NCI-H1694 (cell line): ENCODE measurements at places on chromosomes 7 and 10.

GRCh38 chr7:124938128-124938527 lies 8.5 kb upstream of the POT1 start:
- no peak for DNase-seq

DNA sequence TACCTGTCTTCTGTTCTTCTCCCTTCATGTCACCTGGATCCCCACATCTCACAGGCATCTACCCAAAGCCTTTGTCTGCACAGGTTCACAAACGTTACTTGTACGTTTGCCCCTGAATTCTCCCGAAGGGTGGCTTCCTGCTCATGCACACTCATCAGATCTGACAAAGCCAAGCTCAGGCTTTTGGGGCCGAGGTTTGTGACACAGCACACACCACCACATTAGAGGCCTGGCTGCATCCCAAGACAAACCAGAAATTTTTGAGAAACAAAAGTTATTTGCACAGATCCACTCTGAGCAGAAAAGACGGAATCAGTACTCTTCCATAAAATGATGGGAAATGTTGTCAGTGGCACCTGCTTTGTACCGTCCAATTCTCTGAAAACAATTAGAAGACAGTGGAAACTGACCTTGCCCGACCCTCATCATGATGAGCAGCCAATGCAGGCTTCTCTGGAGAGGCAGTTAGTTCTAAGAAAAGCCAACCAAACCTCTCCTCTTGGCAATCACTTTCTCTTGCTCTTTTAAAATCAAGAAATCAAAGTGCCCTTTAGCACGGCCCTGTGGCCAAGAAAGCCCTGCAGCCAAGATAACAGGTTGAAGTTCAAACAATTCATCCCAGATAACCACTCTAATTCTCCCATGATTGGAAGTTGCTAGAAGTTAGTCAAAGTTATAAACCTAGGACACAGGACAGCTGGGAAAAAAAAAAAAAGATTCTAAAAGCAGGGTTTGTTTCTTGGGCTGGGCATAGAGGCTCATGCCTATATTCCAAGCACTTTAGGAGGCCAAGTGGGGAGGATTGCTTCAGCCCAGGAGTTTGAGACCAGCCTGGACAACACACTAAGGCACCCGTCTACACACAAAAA lies 13.6 kb upstream of the SVIL start:
- no peak for DNase-seq

- no peak for DNase-seq
Measured at GRCh38 chr10:110409926-110410325, 87.8 kb upstream of the DUSP5 start.

- no peak for DNase-seq
Measured at GRCh38 chr7:140621401-140622021, 19.1 kb downstream of the DENND2A start.

- DNase-seq = no peak
Measured at GRCh38 chr7:78594156-78594555, 795.6 kb downstream of the PHTF2 start.
